DMS53 (cell line): ENCODE measurements at places on chromosomes 1 and 21.

- no peak for DNase-seq
Observed at GRCh38 chr1:38614861-38615260, 244.7 kb downstream of the RRAGC start.

DNA sequence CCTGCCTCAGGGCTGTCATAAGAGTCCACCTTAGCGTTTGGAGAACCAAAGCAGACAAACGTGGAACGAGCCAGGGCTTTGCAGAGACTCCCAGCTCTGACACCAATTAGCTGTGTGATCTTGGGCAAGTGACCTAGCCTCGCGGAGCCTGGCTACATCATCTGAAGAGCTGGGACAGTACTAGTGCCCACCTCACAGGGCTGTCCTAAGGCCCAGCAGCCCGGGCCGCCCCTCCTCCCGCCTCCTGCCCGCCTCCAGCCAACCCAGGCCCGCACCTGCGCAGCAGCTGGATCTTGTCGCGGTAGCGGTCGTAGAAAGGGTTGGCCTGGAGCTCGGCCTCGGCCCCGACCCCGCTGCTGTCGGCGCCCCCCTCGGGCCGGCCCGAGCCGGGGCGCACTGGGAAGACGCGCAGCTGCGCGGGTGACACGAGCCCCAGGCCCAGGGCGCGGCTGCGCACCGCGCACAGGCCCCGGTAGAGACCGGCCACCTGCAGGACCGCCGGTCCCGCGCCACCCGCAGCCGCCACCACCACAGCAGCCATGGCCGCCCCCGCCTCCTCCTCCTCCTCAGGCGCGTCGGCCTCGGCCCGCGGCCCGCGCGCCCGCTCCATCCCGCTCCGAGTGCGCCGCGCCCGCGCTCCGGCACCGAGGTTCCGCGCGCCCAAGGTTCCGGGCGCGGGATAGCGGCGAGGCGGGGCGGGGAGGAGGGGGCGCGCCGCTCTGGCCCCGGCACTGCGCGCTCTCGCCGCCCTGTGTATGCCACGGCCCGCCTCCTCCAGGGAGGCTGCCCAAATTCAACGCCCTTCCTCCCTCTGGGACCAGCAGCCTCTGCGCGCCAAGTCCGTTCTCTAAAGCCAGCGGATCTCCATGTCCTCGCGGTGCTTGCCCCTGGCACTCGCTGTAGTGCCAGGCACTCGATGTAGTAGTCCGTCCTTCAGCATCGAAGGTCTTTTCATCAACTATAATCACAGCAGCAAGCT is at the start of gene ATPAF1:
Gene ATPAF1, minus strand, starts transcription at position 583 of the 979 bp plus-strand sequence. Its CDS starts 42 bp downstream, at position 541.
- DNase-seq: peak; percentile 97

DNA sequence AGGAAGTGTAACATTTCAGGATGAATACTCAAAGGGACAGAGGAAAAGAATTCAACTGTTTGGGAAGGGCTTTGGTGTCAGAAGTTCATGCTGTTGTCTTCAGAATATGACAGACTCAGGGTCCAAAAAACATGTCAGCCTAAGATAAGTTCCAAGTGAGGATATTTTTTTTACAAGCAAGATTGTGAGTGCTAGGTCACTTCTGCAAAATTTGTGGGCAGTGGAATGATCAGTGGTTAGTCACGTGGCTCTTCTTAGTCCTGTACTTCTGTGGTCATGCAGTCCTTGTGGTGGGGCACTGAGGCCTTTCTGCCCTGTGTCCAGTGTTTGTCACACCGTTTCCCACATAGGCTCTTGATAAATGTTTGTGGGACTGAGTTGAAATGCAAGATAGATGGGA is 5.2 kb downstream of the RGL1 start:
- no peak for DNase-seq

GRCh38 chr1:86018283-86018923 is 138.2 kb downstream of the COL24A1 start:
- peak; percentile 69 for DNase-seq

DNA sequence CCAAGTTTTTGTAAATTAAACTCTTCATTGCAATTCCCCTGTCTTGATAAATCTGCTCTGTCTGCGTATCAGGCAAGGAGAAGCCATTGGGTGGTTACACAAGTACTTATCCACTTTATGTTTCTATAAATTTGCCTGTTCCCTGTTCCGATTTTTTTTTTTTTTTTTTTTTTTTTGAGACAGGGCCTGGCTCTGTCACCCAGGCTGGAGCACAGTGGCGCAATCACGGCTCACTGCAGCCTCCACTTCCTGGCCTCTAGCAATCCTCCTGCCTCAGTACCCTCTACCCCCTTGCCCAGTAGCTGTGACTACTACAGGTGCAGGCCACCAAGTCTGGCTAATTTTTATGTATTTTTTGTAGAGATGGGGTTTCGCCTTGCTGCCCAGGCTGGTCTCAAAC is 11.1 kb upstream of the CSRP1 start:
- DNase-seq: no peak

- DNase-seq: no peak
Observed at GRCh38 chr1:229643996-229644745, 18.1 kb downstream of the URB2 start.

GRCh38 chr1:147735423-147735822 is 25.0 kb downstream of the GJA5 start:
- no peak for DNase-seq

GRCh38 chr1:109392788-109393616 is 4.7 kb downstream of the SORT1 start:
- peak; percentile 68 for DNase-seq

GRCh38 chr1:245301921-245302320 is 147.1 kb downstream of the KIF26B start:
- DNase-seq: no peak

- no peak for DNase-seq
Observed at GRCh38 chr1:229005556-229005955, 265.4 kb upstream of the RAB4A start.

DNA sequence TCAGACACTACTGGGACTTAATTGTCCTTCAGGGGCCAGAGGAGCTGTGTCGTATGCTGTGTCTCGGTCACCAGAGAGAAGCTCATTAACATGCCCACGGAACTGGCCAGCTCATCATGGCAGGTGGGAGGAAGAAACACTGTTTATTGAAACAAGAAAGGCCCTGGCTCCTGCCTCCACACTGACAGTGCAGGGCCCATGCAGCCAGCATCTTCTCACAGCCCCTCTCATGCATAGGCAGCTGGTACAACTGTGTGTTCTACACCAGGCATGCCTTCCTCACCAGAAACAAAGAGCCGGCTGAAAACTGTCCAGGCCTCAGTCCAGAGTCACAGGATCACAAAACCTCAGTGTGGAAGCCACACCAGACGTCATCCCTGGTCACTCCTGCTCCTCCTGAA is 106.0 kb downstream of the UBE2U start:
- no peak for DNase-seq

DNA sequence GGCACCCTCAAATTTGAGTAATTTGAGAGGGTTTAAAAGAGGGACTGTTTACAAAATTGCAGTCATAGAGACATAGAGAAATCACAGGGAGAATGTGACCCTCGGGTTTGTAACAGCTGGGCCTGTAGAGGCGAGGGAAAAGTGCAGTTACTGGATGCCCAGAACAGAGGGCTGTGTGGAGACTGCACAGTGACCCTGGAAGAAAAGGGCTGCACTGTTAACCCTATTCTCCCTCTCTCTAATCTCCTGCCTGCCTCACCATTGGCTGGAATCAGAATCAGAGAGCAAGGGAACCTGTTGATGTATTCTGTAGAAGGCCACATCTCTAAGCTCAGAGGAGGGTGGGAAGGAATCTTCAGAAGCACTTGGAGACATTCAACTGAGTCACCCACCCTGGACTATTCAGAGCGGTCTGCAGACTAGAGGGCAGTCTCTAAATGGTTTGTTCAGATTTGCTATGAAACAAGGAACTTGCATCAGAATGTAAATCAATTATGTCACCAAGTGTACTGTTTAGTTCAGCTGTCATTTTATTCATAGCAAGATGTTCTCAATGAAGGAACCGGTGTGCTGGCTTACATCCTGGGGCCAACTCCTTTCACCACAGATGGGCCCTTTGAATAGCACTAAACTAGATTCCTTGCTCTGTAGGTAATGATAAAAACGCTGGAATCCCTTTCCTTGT is 132.2 kb upstream of the HOOK1 start:
- DNase-seq: no peak

DNA sequence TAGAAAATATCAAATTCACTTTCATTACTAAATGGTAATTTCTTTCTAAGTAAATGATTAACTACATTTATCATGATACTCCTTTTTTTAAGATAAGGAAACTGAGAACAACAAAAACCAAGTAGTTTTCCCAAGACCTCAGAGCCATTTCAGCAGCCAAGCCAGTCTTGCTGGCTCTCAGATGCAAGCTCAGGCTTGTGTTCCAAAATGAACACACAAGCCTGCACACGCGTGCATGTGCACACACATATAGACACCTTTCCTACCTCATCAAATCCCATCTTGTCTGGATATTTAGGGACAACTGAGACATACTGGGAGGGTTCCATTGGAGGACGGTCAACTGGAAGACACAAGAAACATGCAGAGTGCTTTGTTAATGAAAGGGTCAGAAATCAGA is 83.0 kb downstream of the COLGALT2 start:
- no peak for DNase-seq

GRCh38 chr1:4773226-4773625 is 118.8 kb downstream of the AJAP1 start:
- no peak for DNase-seq

DNA sequence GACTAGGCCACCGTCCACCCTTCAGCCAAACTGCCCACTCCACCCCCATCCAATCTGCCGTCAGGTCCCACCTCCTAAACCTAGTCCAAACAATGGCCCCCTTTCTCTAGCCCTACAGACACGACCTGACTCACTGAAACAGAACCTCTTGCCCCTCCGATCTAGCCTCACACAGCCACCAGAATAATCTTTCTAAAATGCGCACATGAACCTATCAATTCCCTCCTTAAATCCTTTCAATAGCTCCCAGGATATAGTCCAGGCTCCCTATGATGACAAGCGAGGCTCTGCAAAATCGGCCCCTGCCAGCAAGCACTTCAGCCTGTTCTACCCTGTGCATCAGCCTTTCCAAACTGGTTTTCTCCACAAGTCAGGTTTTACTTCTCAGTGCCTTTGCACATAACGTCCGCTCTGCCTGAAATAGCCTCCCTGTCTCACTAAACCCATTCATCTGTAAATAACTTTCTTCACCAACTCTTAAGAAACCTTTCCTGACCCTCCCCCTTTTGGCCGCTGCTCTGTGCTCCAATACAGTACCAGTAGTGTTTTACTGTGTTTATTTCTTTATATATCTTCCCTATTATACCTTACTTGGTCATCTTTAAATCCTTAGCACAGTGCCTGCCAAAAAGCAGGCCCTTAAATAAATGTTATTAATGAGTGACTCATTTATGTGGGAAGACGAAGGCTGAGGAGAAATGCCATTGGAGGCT is 9.0 kb upstream of the CDC20 start:
- DNase-seq: peak; percentile 65

GRCh38 chr1:1752636-1753606 is 25.3 kb downstream of the NADK start:
- DNase-seq: no peak

DNA sequence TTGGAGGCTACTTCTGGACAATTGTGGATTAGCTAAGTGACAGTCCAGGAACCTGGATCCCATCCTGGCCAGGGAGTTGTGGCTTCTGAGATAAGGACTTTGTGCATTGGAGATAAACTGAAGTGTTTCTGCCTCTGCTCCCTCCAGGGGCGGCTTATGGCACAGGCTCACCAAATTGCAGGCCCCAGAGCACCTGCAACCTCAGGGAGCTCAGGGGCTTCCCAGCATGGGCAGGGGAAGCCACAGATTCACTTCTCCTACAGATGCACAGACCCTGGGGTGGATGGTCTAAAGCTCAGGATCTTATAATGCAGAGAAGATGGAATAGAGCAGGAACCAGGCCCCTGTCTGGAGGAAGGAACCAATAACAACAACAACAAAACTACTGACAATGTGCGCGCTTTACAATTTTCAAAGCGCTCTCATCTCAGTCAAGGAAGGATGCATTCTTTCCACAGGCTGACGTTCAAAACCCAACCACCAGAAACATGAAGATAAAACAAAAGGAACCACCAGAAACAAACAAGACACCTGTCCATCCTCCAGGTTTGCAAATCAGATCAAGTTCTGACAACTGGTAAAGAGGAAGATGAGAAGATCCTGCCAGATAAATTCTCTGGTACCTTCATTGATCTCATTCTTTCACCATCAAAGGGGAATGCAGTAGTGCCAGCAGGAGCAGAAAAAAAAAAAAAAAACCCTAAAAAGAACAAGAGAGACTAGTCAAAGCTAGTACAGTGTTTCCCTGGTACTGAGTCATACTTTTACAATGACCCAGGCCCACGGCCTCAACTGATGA is 121.0 kb upstream of the IRF2BP2 start:
- peak; percentile 32 for DNase-seq

- DNase-seq: no peak
Observed at GRCh38 chr1:173415490-173415889, 61.6 kb upstream of the PRDX6 start.

GRCh38 chr1:119587341-119587740 is 60.7 kb downstream of the ZNF697 start:
- peak; percentile 21 for DNase-seq

DNA sequence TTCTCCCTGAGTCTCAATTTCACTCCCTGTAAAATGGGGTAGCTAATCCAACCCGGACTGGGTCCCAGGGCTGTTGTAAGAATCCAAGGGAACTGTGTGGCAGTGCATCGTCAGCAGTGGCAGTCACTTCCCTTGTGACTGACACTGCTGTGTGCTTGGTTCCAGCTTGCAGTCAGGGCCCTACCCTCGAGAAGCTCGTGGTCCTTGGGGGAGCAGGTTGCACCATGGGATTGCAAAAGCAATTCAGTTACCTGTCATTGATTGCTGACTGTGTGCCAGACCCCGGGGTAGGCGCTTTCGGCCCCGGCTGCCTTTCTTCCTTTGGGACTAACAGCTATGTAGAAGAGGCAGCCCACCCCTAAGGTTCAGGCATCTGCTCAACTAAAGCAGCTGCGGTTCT is 2.9 kb downstream of the PTPRF start:
- DNase-seq: no peak

GRCh38 chr1:31702836-31703404 is 897 bp downstream of the COL16A1 start:
- DNase-seq: no peak

GRCh38 chr1:166691476-166691875 is 147.8 kb upstream of the POGK start:
- DNase-seq: peak; percentile 10

DNA sequence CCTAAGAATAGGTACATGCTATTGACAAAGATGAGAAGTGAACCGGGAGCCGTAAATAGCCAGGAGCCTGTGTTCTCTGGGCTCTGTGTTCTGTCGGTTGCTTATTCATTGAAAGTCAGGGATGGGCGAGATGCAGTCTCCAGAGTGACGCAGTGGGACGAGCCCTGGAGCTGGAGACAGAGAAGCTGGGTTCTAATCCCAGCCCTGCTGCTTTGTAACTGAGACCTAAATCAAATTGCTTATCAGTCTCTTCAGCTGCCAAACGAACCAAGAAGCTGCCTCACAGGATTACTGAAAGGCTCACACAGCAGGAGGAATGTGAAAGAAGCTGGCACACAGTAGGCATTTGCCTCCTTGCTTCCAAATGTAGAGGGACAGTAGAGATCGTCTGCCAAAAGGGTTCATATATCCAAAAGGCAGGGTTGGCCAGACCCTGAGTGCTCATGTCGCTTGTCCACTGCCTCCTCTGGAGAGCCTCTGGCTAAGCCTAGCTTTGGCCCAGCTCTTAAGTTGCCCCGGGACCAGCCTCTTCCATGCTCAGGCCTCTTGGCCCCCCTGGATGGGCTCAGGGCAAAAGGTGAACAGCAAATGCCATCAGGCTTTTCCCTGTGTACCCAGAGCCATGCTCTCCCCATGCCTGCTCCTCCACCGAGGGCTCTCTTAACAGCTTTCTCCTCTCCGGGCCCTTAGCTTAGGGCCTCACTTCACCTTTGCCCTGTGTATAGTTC is 134.2 kb upstream of the IPO9 start:
- no peak for DNase-seq
